M059J (cell line): ENCODE measurements at places on chromosomes 13 and 19.
A peak's percentile ranks its signal among the peaks of the same experiment; 100 is the strongest.

- DNase-seq = no peak
Measured at GRCh38 chr13:41763782-41764181, 197.1 kb downstream of the VWA8 start.

DNA sequence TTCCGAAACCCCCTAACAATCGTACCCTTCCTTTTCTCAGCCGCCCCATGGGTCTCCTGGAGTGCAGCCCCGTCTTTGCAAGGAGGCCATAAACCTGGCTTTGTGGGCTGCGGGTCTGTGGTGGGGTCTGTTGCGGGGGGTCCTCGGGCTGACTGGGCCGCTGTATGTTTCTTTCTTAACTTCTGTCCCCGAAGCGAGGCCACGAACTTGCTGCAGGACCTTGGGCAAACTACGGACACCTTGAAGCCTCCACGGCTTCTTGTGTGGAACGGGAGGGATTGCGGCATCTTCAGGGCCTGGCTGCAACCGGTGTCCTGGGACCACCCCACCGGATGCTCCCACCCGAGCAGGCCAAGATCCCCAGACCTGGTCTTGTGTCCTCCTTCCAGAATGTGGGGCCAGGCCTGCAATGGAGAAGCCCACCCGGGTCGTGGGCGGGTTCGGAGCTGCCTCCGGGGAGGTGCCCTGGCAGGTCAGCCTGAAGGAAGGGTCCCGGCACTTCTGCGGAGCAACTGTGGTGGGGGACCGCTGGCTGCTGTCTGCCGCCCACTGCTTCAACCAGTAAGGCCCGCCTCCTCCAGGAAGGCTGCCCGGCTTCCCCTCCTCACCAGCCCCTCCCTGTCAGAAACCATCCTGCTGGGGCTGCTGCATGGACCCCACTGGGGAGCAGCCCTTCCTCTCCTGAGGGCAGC is 12.0 kb downstream of the TIMM13 start:
- no peak for DNase-seq

- no peak for DNase-seq
Measured at GRCh38 chr13:53778937-53779336, 750.3 kb downstream of the OLFM4 start.

DNA sequence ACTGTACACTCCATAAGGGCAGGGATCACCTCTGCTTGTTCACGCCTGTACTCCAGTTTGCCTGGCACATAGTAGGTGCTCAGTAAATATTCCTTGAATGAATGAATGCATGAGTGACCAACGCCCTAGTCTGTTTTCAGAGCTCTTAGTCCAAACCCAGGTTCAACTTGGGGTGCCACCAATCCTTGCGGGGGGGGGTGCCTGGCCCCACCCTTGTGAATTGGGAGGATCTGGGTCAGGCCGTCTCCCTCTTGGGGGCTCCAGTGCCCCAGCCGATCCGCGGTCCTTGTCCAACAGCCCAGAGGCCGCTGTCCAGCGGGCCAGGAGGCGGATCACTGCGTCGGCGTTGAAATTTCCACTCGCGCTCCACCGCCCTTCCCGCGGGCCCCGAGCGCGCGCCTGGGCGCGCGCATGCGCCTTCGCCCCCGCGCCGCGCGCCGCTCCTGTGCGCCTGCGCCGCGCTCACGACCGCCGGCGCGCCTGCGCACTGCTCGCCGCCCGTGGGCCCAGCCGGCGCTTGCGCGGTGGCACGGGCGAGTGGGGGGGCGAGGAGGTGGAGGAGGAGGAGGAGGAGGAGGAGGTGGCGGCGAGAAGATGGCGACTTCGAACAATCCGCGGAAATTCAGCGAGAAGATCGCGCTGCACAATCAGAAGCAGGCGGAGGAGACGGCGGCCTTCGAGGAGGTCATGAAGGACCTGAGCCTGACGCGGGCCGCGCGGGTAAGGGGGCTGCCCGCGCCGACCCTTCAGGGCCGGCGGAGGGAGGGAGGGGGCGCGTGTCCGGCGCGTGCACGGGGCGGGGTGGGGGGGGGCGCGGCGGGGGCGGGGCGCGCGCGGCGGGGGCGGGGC is at the start of gene CRTC1:
Gene CRTC1, plus strand, starts transcription at position 572 of the 849 bp plus-strand sequence. Its CDS starts 23 bp downstream, at position 595.
- peak; percentile 80 for DNase-seq

GRCh38 chr19:19775891-19776205 is 42.9 kb upstream of the ZNF14 start:
- no peak for DNase-seq

DNA sequence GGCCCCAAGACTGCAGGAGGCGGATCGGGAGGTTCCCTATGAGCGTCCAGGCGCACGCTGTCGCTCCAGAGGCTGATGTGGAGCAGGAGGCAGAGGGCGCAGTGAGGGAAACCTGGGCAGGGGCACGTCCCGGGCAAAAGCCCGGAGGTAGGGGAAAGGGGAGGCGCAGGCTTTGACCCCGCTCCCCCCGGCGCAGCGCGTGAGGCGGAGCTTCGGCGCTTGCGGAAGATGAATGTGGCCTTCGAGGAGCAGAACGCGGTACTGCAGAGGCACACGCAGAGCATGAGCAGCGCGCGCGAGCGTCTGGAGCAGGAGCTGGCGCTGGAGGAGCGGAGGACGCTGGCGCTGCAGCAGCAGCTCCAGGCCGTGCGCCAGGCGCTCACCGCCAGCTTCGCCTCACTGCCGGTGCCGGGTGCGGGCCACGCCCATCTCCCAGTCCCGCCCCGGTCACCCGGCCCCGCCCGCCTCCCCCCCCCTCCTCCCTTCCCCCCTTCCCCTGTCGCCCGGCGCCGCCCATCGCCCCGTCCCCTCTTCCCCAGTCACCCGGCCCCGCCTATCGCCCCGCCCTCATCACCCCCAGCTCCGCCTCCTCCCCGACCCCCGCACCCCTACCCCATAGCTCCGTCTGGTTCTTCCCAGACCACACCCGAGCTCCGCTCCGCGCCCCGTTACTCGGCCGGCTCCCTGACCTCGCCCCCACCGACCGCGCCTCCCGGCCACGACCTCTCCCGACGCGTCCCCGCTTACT is 4.1 kb downstream of the HMG20B start:
- no peak for DNase-seq

- DNase-seq = no peak
Measured at GRCh38 chr19:4559569-4559968, at the start of gene SEMA6B. Gene SEMA6B, minus strand, starts transcription at chr19:4559684. Its CDS starts 1,227 bp downstream, at chr19:4558457.

DNA sequence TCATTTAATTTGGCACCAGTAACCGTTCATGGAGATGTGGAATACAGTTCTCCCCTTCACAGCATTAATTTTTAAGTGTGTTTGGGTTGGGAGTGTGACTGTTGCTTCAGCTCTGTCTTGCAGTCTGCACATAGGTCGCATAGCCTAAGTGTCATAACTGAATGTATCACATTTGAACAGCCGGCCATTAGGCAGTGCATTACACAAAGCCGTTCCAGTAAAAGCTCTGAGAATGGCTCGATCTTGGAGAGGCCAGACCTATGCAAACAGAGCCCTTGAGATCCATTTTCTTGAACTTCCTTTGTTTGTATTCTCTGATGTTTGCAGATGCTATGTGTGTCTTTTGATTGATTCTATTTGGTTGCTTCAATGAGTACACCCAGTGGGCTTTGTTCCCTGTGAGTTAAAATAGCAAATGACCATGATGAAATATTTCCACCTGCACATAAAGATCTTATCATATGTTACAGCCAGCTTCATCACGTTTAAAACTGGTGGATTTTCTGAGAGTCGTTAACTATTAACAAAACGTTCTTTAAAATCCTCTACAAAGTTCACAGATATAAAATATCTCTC is 1104.9 kb upstream of the SLC10A2 start:
- DNase-seq = no peak

GRCh38 chr13:94121686-94122085 is 357.8 kb downstream of the DCT start:
- DNase-seq = peak; percentile 3

GRCh38 chr19:1093811-1094553 is 1.2 kb downstream of the POLR2E start:
- no peak for DNase-seq

GRCh38 chr13:39411511-39411910 is 191.5 kb downstream of the LHFPL6 start:
- DNase-seq = no peak

DNA sequence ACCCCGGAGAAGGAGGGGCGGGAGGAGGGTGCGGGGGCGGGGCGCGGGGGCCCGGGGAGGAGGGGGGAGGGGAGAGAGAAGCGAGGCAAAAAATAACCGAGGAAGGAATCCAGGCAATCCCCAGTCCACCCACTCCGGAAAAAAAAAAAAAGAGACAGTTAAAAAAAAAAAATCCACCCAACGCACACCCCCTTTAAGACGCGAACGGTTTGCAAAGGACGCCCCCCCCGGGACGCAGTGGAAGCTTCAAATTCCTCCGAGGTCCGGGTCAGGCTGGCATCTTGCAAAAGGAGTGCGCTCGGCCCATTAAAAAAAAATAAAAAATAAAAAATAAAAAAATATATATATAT is at the start of gene CACNA1A:
Gene CACNA1A, minus strand, starts transcription at position 9 of the 350 bp plus-strand sequence. CDS start 255 bp downstream, outside the sequence.
- DNase-seq = no peak

- DNase-seq = no peak
Measured at GRCh38 chr19:35037716-35038622, 3.6 kb upstream of the HPN start.

GRCh38 chr13:48733739-48734335 is 80.1 kb downstream of the CYSLTR2 start:
- peak; percentile 61 for DNase-seq

GRCh38 chr13:26411206-26411605 is 146.3 kb upstream of the WASF3 start:
- DNase-seq = no peak

DNA sequence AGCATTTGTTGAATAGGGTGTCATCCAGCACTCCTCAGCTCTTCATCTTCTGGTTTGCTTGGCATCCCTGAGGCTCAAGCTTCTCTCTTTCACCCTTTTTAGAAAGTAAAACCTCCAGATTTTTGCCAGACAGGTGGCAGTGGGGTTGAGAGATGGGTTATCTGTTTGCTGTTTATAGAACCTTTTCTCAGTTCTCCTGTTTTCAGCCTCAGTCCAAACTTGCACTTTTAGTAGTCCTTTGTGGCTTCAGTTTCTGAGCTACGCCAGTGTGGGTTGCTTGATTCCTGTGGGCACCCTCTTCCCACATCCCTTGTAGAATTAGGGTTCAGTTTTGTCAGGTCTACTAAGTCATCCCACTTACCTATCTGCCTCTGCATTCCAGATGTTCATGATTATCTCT is 147.9 kb downstream of the PAN3 start:
- DNase-seq = no peak

DNA sequence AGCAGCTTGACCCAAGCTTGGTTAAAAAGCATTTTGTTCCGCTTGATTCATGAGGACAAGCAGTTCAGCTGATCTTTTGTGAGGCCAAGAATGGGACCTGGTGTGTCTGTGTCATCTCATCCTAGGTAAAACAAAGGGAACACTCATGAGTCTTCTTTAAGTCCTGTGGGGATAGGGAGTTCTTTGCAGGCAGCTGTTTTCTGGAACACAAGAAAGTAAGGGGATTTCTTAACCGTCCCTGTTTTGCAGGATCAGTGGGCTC is 134.5 kb upstream of the TMTC4 start:
- no peak for DNase-seq

DNA sequence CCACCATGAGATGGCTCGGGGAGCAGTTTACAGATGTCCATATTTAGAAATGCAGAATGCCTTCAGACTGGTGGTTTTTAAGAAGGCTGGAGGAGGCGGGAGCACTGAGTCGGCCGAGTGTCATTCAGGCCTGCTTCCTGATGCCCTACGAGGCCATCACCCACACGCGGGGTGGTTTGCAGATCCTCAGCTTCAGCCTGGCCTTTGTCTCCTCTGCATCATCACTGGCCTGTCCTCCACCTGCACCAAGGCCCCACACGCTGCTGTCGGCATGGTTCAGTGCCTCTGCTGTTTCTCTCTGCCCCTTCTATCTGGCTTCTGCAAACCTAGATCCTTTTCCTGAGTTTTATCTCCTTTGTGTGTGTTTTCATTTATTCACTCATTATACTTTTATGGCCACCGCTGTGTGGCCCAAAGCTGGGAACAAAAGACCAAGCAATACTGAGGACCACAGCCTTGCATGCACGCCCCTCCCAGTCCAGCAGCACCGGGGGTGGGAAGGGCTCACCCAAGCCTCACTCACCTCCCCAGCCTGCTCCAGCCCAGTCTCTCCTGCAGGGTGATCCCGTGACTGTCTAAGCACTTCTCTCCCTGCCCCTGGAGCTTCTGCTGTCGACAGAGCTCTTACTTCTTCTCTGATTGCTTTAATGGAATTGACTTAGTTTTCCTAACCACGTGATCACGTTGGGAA is 240.8 kb downstream of the TEX29 start:
- no peak for DNase-seq

- peak; percentile 42 for DNase-seq
Measured at GRCh38 chr19:46202426-46202825, 27.1 kb upstream of the IGFL1 start.

- DNase-seq = no peak
Measured at GRCh38 chr13:32316028-32316339, 676 bp downstream of the BRCA2 start.

DNA sequence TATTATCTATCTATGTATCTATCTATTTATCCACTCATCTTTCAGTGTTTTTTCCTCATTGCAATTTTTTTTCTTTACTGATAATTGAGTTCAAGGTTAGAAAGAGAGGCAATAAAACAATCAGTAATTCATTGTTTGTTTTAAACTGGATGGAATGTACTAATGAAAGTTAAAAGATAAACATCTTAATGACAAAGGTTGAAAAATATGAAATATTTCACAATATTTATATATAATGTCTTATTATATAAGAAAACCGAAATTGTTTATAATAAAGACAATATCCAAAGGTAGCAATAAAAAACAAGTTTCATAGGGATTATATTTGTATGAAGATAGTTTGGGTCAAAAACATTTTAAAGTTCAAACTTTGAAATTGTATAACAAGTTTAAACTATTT is 1015.5 kb upstream of the MIR17HG start:
- no peak for DNase-seq

- DNase-seq = no peak
Measured at GRCh38 chr13:82088781-82089180, 1747.9 kb upstream of the SPRY2 start.

- DNase-seq = peak; percentile 47
Measured at GRCh38 chr13:52405767-52406494, at the start of gene THSD1. Gene THSD1, minus strand, starts transcription at chr13:52406172. Its CDS starts 3,572 bp downstream, at chr13:52402600.

GRCh38 chr19:46995492-46995891 is 24.1 kb upstream of the NPAS1 start:
- no peak for DNase-seq

DNA sequence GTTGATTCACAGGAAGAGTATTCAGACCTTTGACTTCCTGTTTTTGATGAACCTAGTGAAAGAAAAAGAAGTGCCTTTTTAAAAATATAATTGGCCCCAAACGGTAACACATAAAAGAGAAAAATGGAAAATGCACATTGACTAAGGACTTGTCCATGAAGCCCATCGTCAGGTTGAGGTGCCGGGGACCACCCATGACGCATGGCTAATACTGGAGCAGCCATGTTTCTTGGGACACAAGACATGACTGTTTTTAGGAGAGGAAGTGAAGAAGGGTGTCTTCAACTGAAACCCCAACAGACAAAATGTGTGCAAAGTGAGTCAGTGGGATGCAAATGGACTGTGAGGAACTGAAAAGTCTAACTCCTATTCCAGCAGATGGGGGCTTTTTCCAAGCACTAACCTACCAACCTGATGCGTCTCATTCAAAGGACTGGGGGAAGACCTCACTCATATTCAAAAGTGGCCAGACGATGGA is 459.4 kb downstream of the FOXO1 start:
- DNase-seq = no peak

GRCh38 chr19:19169236-19170052 is 619 bp downstream of the MEF2B start:
- no peak for DNase-seq
